ENCODE measurements at places on chromosomes 16 and 17. TPM values are rescaled to one million over a fixed set of nuclear protein-coding genes. Genes with fewer than 3 reads are reported as not detected.

DNA sequence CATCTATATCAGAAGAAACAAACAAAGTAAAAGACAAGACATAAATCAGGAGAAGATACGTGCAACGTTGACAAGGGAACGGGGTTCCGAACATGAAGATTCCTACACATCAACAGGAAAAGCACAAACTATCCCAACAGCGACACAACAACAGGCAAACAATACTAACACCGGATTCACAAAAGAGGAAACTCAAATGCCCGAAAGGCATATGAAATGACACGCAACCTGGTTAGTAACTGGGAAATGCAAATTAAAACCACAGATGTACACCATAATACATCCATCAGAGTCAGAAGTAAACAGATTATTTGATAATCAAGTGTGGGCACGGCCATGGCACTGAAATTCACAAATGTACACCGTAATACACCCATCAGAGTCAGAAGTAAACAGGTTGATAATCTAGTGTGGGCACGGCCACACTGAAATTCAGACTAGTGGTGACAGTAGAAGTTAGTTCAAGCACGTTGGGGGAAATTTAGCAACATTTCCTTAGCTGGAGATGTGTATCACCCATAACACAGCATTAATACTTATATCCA is 171.9 kb upstream of the RPH3AL start:
- no peak for DNase-seq

GRCh38 chr17:39757176-39757662 is 19.5 kb downstream of the GRB7 start:
- no peak for DNase-seq

DNA sequence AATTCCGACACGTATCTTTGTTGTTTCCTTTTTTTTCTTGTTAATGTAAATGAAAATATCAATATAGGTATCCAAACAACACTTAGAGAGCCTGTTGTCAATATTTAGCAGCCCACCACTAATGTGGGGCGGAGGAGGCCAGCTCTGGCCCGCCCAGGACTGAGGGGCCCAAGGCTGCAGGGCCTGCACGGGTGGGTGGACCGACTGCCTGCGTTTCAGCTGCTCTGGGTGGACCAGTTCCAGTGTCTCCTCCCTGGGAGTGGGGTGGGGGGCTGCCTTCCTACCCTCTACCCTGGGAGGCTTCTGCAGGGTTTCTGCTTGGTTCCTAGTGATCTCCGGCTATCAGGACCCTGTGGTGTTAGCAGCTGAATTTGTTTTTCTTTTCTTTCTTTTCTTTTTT is 15.9 kb upstream of the ADGRG1 start:
- no peak for DNase-seq

GRCh38 chr17:72602517-72603419 is 481.9 kb downstream of the SOX9 start:
- no peak for DNase-seq

GRCh38 chr17:44210342-44211192 is 8.9 kb downstream of the UBTF start:
- peak; percentile 68 for DNase-seq

- DNase-seq, result no peak
Observed at GRCh38 chr17:45368651-45369050, 51.8 kb upstream of the MAP3K14 start.

GRCh38 chr17:48132385-48132784 is 24.8 kb downstream of the SNX11 start:
- DNase-seq, result no peak

DNA sequence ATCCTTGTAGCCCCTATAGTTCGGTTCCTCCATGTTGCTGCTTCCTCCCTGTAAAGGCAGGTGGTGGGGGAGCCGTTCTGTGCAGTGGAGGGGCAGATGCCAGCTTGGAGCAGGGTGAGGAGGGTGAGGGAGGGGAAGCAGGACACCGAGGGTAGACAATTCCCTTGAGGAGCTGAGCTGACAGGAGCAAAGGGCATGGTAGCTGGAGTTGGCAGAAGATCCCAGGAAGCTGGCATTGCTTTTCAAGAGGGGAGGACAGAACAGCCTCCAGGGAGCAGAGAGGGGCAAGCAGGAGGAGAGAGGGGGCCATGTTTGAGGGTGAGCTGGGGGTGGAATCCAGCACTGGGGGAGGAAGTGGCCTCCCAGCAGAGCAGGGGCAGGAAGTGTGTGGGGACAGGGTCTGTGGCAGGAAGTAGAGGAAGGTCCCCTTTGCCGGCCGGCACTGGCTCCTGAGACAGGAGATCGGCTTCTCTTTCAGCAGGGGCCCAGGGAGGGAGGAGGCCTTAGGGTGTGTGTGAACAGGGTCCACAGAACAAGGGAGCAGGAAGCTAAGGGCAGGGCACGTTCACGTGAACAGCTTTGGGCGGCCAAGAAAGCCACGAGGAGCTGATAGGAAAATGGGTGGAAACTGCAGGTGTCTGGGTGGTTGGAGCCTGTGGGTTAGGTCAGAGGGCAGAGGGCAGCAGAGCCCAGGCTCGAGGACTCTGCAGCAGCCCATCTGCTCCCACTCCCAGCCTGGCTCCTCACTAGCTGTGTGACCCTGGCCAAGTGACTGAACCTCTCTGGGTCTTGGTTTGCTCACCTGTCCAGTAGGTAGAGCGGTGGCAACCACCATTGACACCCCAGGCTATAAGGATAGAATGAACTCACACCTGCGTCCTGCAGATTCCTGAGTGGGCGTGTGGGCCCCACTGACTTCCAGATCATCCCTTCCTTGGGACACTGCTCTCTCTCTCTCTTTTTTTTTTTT is 17.5 kb upstream of the SPNS2 start:
- no peak for DNase-seq

GRCh38 chr17:40351359-40352236 is 12.9 kb downstream of the GJD3 start:
- DNase-seq, result no peak

DNA sequence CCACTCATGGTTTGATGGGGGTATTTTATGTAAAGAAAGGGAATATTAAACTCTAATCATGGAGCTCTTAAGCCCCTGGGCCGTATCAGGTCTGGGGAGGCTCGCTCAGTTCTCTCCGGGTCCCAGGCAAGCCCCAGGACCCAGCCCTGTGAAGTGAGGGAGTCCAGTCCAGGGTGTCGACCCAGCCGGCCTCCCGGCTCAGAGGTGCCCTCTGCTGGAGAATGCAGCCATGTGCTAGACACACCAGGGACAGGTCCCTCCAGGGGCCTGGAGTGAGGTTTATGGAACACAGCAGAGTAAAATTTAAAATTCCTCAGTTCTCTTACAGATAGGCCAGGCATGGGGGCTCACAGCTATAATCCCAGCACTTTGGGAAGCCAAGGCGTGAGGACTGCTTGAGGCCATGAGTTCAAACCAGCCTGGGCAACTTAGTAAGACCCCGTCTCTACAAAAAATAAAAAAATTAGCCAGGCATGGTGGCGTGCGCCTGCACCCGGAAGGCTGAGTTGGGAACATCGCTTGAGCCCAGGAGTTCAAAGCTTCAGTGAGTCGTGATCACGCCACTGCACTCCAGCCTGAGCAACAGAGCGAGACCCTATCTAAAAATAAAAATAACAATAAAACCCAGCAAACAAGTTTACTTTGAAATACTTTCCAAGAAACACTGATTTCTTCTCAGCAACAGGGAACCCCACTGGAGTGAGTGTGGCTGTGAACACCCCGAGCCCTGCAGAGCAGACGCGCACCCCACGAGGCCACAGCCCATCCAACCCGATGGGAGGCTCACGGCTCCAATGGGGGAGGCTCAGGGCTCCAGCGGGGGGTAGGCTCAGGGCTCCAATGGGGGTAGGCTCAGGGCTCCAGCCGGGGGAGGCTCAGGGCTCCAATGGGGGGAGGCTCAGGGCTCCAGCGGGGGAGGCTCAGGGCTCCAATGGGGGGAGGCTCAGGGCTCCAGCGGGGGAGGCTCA is 72.2 kb downstream of the ZNF778 start:
- peak; percentile 17 for DNase-seq

- DNase-seq, result no peak
Observed at GRCh38 chr16:20911361-20911760, 10.8 kb downstream of the LYRM1 start.

Gene UMOD
- 256 TPM for polyA plus RNA-seq

Gene LITAFD
- polyA plus RNA-seq, result not detected

Gene PPP1R27
- polyA plus RNA-seq, result not detected

Gene HIC1
- polyA plus RNA-seq, result 14.0 TPM

Gene CDRT4
- 3.1 TPM for polyA plus RNA-seq

Gene KRT40
- not detected for polyA plus RNA-seq

Gene ADORA2B
- 1.0 TPM for polyA plus RNA-seq

Gene KRTAP3-3
- not detected for polyA plus RNA-seq
